ENCODE measurements at places on chromosomes 5 and 9.

DNA sequence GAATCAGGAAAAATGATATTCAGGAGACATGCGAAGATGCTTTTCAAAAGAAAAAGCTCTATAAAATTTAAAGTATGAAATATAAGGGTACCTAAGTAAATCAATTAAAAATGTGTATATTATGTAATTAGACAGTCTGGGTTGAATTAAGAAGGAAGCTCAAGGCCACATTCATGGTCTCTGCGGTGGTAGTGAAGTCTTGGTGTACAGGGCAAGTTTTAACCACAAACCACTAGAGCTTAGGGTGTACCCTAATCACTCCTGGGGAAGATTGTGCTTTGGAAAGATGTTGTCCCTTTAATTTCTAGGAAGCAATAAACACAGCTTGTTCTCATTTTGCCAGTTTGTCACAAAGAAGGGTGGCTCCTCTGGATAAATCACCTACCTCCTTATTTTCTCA lies 287.2 kb upstream of the ZNF608 start:
- no peak for DNase-seq

- DNase-seq: no peak
Observed at GRCh38 chr5:61817472-61818326, 485.6 kb downstream of the ZSWIM6 start.

- no peak for DNase-seq
Observed at GRCh38 chr5:173321886-173322285, 6.3 kb downstream of the STC2 start.

DNA sequence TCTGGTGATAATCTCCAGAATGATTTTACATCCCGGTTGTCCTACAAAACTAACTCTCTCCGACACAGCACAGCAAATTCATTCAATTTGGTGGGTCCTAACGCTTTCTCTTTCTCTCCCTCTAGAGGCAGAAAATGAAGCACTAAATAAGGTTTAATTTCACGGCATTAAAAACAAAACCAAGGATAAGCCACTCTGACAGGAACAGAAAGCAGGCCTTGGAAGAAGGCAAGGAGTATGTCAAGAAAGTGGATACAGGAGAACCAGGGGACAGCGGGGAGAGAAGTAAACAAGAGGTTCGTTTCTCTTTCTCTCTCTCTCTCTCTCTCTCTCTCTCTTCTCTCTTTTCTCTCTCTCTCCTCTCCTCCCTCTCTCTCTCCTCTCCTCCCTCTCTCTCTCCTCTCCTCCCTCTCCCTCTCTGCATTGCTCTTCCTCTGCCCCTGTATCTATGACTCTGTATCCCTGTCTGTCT lies 49.8 kb downstream of the EBF1 start:
- no peak for DNase-seq

DNA sequence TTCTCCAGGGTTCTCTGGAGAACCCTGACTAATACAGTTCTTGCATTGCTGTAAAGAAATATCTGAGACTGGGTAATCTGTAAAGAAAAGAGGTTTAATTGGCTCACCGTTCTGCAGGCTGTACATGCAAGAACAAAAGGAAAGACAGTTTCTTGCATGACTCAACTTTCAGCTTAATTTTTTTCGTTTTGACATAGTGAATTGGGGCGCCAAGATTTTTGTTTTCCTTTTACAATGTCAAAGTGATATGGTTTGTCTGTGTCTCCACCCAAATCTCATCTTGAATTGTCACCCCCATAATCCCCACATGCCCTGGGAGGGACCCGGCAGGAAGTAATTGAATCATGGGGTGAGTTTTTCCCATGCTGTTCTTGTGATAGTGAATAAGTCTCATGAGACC lies 11.8 kb upstream of the CRHBP start:
- DNase-seq: no peak
